Activated CD4-positive, CD25-positive, alpha-beta regulatory T cell treated with anti-CD3 and anti-CD28 coated beads, Interleukin-2, amount 50 U/mL, for 72 hours (primary cell): ENCODE measurements at places on chromosomes 7 and 10.

- no peak for DNase-seq
Measured at GRCh38 chr10:131818510-131819234, 82.1 kb upstream of the PPP2R2D start.

GRCh38 chr10:7488418-7488829 is 77.6 kb upstream of the SFMBT2 start:
- no peak for DNase-seq

DNA sequence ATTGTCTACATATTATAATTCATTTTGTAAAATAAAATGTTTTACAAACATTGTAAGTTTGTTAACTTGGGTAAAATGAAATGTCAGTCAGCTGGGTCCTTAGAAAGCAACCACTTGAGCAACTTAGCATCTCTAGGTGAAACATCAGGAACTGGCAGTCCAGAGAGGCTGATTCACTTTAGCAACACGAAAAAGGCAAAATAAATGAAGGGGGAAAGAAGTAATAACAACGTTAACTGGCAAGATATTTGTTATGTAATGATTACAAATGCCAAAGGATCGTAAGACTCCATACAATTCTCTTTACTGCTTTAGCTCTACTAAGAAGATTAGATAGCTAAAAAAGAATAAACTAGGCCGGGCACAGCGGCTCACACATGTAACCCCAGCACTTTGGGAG is 5.0 kb downstream of the PDZD8 start:
- no peak for DNase-seq

DNA sequence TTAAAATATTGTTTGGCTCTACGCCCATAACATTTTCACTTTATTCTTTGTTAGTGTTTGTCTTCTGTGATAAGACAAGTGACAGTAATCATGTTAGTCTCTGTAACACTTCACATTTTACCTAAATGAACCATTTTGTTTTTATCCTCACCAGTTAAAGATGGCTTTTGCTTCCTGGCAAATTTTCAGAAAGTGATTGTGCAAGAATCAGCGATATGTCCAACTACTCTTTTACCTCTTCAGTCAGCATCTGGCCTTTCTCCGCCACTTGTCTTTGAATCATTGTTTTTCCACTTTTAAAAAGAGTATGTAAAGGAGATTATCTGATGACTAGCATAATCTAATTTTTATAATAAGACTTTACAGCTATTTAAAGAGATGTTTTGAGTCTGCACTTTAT is 3.5 kb downstream of the DGKB start:
- DNase-seq: no peak

GRCh38 chr10:117345143-117345542 is 30.1 kb downstream of the PDZD8 start:
- DNase-seq: no peak

DNA sequence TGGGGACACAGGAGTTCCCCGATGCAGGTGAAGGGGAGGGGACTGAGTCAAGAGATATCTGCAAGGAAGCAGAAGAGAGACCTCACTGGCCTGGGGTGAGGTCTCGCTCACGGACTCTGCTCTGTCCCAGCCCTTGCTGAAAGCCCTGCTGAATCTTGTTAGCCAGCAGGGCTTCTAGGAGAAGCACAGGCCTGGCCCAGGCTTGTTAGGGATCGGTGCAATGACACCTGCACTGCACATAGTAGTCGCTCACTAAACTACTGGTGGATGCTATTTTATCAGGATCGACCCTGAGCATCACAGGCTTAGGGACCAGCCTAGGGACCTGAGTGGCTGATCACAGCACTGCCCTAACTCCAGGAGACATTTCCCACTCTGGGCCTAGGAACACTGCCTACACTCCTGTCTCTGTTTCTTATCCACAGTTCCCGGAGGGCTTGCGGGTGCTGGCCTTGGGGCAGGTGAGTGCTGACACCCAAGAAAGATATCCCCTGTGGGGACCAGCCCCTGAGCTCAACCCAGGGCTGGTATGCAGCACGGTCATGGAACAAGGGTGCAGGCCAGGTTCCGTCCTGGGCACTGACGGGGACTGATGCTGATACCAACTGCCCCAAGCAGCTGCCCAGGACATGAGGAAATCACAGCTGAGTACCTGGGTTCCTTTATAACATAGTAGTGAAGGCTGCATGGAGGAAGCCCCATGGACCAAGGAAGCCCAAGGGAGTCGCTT is 13.0 kb downstream of the ELN start:
- DNase-seq: no peak

- DNase-seq: no peak
Measured at GRCh38 chr10:106716381-106716780, 448.1 kb downstream of the SORCS1 start.

DNA sequence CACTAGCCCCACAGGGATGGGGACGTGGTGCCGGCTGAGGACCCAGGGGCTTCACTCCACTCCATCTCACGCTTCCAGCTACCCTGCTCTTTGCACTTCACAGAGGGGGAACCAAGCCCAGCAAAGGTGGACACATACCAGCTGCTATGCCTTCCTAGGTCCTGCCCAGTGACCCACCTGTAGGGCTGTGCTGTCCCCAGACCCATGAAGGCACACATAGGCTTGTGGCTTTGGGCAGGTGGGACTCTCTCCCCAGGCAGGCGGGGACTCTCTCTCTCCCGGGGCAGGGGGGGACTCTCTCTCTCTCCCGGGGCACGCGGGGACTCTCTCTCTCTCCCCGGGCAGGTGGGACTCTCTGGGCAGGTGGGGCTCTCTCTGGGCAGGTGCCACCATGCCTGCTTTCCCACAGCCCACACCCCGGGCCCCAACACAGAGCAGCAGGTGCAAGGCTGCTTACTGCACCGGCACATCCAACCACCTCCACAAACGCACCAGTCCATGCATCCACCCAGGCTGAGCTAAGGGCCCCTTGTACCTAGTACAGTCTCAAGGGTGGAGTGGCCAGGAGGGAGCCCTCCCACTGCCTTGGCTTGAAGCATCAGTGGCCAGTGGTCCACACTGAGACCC is 13.8 kb upstream of the GPR146 start:
- DNase-seq: no peak

GRCh38 chr10:110972231-110973134 is 53.1 kb downstream of the SHOC2 start:
- no peak for DNase-seq

DNA sequence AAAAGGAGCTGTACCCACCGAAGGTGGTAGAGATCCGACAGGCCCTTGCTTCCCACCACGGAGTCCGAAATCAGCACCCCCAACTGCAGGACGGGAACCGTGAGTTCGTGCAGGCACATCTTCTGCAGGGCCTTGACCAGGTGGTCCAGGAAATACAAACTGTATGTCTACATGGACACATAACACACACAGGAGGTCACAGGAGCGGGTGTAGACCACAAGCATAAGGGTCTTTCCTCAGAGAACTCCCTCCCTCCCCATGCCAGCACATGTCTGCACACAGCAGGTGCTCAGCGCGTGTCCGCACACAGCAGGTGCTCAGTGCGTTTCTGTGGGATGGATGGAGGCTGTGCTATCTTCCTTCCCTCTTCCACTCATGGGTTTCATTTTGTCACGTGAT is 69.7 kb downstream of the CFAP46 start:
- DNase-seq: no peak

GRCh38 chr10:103967448-103968071 is 620 bp downstream of the SLK start:
- no peak for DNase-seq

DNA sequence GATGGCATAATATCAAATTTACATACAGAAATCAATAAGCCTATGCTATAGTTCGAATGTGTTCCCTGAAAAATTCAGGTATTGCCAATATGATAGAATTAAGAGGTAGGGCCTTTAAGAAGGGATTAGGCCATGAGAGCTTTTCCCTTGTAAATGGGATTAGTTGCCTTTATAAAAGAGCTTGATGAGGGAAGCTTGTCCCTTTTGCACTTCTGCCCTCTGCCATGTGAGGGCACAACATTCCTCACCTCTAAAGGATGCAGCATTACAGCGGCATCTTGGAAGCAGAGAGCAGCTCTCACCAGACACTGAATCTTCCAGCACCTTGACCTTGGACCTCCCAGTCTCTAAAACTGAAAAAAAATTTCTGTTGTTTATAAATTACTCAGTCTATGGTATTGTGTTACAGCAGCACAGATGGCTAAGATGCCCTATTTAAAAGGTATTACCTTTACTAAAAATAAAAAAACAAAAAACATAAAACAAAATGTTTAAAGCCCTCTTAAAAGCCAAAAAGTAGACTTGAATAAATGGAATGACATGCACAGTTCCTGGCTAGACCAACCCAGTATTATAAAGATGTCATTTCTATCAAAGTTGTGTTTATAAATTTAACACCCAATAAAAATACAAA is 909.6 kb downstream of the REEP3 start:
- DNase-seq: no peak

GRCh38 chr10:47401210-47401609 is 17.1 kb upstream of the ZNF488 start:
- DNase-seq: no peak

DNA sequence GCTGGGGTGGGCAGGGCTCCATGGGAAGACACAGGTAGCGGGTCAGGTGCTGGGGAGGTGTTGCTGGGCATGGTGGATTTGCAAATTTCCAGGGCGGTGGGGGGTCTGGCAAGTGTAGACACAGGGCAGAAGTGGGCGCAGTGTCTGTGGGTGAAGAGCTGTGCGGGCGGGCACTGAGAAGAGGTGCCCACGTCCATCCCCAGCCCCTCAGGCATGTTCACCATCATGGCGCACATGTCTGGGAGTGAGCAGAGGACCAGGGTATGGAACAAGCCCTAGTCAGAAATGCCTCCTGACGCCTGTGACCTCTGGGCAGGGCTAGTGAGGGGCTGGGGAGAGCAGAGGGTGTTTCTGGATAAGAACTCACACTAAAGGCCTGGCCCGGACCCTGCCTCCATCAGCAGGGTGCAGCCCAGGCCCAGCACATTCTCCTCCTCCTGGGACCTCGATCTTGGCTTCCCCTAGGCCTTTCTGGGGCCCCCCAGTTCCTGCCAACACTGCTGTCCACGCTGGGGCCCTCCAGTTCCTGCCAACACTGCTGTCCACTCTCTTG is 612.9 kb downstream of the PTPRN2 start:
- no peak for DNase-seq

GRCh38 chr10:102399217-102400021 is 3.9 kb downstream of the NFKB2 start:
- peak; percentile 90 for DNase-seq

- no peak for DNase-seq
Measured at GRCh38 chr7:794671-795329, 37.5 kb upstream of the SUN1 start.
